ACHN (cell line): ENCODE measurements at places on chromosomes 12 and 14.

DNA sequence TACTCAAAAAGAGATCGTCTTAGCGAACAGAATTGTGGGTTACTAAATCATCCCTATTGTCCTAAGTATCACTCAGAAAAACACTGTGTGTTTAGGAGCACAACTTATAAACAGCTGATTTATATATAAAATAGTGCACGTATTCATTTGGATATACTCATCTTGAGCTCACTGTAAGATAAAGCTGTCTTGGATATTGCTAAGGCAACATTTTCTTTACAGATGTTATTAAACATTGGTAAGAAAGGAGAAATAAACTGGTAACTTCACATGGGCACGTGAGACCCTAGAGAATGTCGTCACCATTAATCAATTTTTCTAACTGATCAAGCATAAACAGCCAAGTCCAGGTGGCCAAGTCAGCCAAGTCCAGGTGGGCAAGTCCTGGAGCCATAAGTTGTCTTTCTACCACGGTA lies 1.7 kb downstream of the PAWR start:
- no peak for DNase-seq

- DNase-seq = no peak
Observed at GRCh38 chr12:3535431-3535841, 44.4 kb downstream of the PRMT8 start.

DNA sequence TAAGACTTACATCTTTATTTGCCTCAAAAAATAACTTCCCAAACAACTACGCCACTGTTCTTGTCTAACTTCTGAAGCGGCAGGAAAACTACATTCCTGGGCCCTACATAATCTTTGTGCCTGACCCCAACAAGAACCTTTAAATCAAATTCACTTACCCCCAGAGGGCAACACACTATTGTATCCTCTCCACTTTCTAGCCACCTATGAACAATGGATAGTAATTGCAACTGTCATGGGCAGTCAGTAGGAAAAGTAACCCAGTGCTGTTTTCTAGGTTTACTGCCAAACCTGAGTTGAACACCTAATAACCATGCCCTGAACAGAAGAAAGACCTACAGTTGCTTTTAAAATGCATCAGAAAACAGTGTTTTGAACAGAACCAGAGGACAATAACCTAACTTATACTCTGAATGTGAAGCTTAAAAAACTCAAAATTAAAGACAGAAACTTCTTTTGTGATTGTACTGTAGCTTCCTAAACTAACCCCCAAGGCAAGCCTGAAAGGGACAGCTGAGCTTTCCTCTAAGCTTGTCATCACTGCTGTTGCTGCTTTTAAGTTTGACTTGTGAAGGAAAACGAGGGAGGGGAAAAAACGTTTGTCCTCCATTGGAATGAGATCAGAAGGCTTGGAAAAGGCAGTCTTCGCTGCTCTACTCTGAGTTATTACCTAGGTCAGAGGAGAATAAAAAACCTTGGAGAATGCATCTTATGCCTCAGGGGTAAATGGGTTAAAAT lies 195.7 kb downstream of the SOX5 start:
- DNase-seq = no peak

GRCh38 chr12:122382919-122383350 lies 39.5 kb downstream of the CLIP1 start:
- DNase-seq = no peak

DNA sequence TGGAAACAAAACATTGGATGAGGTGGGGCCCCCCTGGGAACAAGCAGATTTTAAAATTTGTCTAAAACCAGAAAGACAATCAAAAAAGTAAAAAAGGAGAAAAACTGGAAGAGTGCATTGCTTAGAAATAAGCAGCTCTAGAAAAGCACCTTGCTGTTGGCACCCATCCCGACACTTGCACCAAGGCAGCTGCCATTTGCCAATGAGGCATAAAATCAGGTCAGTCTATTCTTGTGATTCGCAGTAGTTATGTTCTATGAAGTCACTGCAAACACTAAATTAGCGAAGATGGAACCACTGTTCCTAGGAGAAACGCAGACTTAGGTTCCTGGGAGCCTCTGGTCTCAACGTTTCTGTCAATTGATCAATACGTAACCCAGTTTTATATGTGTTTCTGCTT lies 16.2 kb downstream of the VPS33A start:
- DNase-seq = no peak

DNA sequence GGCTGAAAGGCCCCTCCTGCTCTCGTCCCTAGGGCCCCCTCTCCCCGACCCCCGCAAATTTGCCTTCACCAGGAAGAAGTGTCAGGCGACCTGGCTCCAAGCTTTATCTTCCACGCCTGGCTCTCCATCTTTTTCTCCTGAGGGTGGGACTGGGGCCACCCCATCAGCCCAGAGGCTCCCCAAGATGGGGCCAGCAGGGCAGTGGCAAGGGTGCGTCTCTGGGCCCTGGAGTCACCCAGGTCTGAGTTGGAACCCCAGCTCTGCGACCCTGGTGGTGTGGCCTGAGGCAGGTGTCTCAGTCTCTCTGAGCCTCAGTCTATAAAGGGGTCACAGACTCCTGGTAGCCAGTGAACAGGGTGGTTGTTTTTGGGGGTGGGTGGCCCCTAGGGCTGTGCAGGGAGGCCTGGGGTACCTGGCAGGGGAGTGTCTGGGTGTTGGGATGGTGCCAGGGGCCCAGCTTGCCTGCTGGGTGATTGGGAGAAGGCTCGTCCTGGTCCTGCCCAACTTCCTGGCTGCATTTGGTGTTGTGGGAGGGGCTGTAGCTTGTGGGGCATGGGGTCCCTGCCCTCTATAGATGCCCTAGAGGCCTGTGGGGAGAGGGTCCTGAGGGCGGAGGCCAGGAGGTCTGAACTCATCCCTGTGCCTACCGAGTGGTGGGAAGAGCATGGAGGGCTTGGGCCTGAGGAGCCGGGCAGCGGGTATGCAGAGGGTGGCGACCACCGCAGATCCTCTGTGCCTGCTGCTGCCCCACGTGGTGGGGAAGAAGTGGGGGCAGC lies 7.6 kb downstream of the KIF26A start:
- no peak for DNase-seq

DNA sequence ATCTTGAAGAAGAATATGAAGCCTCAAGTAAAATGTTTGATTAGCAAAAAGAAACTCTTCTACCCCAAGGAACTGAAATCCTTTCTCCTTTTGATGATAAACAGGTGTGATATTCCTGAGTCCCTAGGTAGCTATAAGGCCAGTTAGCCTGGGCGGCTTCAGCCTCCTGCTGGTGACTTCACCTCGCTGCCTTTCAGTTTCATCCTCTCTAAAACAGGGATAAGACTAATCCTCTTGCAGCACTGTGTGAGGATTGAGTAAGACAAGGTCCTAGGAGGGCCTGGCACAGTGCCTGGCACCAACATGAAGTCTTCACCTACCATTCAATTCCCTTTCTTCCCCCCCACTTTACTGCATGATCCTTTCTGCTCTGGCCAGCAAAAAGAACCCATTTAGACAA lies 42.1 kb downstream of the CIT start:
- peak; percentile 13 for DNase-seq

- no peak for DNase-seq
Observed at GRCh38 chr14:92958373-92959188, 35.6 kb downstream of the CHGA start.

GRCh38 chr12:65640489-65640901 lies 183.8 kb upstream of the HMGA2 start:
- DNase-seq = no peak

DNA sequence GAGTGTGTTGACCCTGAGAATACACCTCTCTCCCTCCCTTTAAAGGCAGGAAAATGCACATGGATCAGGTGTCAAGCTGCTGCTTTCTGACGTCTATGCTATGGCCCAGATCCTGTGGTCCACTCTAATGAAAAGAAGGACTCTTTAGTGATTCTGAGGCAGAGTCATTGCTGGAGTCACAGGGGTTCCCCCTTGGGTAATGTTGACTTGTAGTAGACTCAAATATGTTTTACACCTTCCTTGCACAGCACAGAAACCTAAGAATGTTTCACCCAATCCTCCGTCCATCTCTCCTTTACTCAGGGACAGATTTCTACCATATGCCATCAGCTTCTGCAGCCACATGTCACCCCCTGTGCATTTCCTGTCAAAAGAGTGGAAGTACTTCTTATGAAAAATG lies 525.4 kb downstream of the TMEM121 start:
- DNase-seq = no peak

DNA sequence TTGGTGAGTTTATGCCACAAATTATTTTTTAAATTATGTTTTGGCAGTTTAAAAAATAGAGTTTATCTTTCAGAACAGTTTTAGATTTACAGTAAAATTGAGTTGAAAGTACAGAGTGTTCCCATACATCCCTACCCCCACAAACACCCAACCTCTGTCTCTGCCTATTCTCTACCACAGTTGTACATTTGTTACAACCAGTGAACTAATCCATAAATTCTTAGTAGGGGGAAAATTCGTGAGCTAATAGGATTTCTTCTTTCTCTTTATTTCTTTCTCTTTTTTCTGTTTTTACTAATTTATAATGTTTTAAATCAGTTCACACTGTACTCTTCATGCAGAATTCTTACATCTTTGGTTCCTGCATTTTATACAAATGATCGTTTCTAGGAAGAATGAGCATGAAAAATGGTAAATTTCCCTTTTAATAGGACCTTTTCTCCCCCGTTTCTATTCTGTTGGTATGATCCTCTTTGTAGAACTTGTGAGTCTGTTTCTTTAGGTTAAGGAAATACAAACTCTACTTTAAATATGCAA lies 56.7 kb downstream of the MIPOL1 start:
- no peak for DNase-seq

DNA sequence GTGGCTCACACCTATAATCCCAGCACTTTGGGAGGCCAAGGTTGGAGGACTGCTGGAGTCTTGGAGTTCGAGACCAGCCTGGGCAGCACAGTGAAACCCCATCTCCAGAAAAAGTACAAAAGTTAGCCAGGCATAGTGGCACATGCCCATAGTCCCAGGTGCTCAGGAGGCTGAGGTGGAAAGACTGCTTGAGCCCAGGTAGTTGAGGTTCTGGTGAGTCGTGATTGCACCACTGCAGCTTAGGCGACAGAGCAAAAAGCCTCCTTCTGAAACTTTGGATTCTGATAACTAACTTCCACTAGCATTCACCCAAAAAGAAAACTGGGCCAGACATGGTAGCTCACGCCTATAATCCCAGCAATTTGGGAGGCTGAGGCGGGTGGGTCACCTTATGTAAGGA lies 6.6 kb downstream of the BTBD7 start:
- DNase-seq = no peak

GRCh38 chr12:107284692-107285091 lies 191.3 kb upstream of the CRY1 start:
- DNase-seq = no peak

- no peak for DNase-seq
Observed at GRCh38 chr14:100104523-100105300, 39.5 kb downstream of the EVL start.

GRCh38 chr14:81042438-81042837 lies 87.0 kb downstream of the TSHR start:
- DNase-seq = no peak

GRCh38 chr14:75823334-75823733 lies 158.5 kb downstream of the TGFB3 start:
- DNase-seq = no peak

DNA sequence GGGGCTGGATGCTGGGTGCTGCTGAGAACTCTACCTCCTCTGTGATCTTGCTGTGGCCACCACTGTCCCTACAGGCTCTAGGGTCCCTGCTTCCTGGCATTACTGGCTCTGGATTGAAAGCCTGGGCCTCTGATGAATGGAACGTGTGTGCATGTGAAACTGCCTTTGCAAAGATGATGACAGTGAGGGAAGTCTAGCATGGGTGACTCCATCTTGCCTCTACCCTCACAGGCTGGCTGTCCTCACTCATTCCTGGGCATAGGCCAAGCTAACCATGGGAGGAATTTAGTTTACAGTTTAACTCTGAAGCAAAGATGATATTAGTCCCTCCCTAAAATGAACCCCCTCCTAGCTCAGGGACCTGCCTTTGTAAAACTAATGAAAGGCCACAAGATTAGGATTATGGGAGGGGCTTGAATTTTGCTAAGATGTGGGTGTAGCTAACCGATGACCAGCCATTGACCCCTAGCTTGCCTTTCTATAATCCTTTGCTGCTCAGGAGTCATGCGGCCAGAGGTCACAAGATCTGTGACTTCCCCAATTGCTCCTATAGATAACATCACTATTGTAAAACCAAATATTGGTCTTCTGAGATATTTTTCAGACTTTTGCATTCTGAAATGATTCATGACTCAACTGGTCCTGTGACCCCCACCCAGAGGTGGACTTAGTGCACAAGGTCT lies 2.2 kb upstream of the C1S start:
- no peak for DNase-seq

- DNase-seq = no peak
Observed at GRCh38 chr14:90692061-90692460, 124.2 kb downstream of the TTC7B start.

GRCh38 chr14:102246071-102246470 lies 58.9 kb downstream of the MOK start:
- DNase-seq = no peak

DNA sequence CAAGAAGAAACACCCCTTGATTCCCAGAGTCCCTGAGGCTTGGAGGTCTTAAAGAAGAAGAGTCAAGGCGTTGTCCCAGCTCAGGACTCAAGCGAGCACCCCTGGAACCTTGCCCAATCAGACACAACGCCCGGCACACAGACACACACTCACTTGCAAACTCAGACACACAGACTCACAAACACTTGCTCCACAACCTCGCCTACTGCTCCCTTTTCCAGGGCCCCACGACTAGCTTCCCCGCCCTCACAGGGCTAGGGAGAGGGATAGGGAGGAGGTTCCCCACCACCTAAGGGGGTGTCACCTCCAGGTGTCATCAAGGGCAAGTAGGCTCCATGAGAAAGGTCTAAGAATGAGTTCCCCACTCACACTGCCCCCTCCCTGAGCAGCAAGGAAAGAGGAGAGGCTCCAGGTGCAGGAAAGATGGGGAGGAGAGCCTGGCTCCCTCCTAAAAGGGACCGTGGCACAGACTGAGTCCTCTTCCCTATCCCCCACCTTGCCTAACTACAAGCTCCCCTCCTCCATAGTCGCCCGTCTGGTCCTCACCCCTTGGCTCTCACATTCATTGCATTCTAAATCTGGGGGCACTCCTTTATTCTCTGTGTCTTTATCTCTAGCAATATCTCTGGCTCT lies 717 bp downstream of the WNT10B start:
- no peak for DNase-seq

GRCh38 chr12:66072135-66072534 lies 58.4 kb downstream of the LLPH start:
- no peak for DNase-seq

GRCh38 chr12:45644541-45644940 lies 85.0 kb upstream of the ARID2 start:
- DNase-seq = no peak

GRCh38 chr14:30108975-30109700 lies 181.5 kb upstream of the PRKD1 start:
- DNase-seq = no peak
